ENCODE measurements at places on chromosomes 1 and 21.

- no peak for DNase-seq
Observed at GRCh38 chr1:36204347-36204909, 19.8 kb upstream of the THRAP3 start.

GRCh38 chr1:38858833-38859560 is 575 bp downstream of the RRAGC start:
- DNase-seq: peak; percentile 36

DNA sequence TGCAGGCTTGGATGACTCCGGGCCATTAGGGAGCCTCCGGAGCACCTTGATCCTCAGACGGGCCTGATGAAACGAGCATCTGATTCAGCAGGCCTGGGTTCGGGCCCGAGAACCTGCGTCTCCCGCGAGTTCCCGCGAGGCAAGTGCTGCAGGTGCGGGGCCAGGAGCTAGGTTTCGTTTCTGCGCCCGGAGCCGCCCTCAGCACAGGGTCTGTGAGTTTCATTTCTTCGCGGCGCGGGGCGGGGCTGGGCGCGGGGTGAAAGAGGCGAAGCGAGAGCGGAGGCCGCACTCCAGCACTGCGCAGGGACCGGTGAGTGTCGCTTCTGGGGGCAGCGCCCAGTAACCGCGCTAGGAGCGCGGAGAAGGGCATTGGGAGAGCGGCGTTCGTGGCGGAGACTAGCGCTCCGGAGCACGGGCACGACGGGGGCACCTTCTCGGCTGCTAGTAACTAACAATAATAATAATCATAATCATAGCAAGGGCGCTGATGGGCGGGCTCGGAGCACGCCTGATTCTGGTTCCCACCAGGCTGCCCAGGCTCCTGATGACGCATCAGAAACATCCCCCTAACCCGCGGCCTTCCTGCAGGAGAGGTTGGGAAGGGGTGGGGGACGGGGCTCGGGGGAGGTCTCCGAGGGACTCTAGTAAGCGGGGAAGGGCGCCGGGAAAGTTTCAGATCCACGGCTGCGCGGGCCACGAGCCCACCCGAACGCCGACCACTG is at the start of gene MX1:
Gene MX1 (plus strand): TSS at position 286 of the 722 bp plus-strand sequence. CDS start 5,832 bp downstream, outside the sequence.
- no peak for DNase-seq

- no peak for DNase-seq
Observed at GRCh38 chr1:219201656-219202055, 28.0 kb downstream of the LYPLAL1 start.

DNA sequence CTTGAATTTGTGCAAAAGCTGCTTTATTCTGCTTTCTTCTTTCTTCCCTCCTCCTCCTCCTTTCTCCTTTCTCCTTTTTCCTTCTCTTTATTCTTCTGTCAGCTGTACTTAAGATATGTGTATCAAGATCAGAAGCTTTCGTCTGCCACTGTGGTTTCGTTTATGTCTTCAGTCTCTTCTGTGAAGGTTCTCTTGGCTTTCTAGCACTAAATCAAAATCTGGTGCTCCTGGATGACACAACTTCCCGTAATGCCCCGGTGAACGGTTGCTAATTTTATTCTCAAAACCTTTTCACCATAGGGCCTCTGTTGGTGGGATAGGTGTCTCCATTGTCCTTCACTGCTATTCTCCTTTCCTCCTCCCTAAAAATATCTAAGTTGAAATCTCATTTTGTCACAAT is 5.0 kb downstream of the ATF6 start:
- DNase-seq: no peak

- no peak for DNase-seq
Observed at GRCh38 chr1:38178216-38178615, 131.6 kb upstream of the POU3F1 start.

- DNase-seq: no peak
Observed at GRCh38 chr1:219422811-219423598, 189.9 kb downstream of the ZC3H11B start.

- no peak for DNase-seq
Observed at GRCh38 chr21:26572076-26572701, 897 bp downstream of the CYYR1 start.

GRCh38 chr1:91742848-91743292 is 143.1 kb downstream of the TGFBR3 start:
- no peak for DNase-seq

DNA sequence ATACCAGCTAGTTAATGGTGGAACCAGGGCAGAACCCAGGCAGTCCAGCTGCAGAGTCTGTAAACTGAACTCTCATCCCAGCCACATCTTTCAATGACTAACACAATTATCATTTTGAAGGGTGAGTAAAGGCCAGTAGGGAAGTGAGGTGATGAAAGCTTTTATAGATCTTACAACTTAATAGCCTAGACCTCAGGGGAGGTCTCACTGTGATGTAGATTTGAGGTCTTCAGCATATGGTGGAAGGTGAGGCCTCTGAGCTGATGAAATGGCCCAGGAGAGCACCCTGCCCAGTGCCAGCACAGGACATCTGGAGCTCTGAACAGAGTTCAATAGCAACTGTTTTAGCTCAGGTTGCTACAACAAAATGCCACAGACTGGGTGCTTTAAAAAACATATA is 44.8 kb upstream of the POU2F1 start:
- no peak for DNase-seq

DNA sequence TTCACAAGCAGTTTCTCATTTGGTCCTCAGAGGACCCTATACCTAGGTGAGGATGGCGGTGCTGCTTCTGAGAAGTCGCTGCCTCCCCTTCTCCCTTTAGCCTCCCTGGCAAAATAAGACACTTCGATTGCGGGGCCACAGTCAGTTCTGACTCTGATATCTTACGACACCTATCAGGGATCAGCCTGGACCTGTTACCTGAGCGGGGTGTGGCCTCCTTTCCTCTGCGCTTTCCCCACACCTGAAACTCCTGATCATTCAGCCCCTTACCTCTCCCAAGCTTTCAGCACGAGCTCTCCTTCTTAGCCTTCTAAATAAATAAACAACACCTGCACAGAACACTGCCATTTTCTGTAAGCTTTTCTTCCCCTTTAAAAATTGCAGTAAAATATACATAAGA is 24.6 kb upstream of the GPR137B start:
- no peak for DNase-seq
